Bronchial epithelial cell (primary cell): ENCODE measurements at places on chromosomes 3 and 15.
A peak's percentile ranks its signal among the peaks of the same experiment; 100 is the strongest.

- DNase-seq = no peak
Measured at GRCh38 chr3:144296808-144297207, 325.2 kb downstream of the DIPK2A start.

DNA sequence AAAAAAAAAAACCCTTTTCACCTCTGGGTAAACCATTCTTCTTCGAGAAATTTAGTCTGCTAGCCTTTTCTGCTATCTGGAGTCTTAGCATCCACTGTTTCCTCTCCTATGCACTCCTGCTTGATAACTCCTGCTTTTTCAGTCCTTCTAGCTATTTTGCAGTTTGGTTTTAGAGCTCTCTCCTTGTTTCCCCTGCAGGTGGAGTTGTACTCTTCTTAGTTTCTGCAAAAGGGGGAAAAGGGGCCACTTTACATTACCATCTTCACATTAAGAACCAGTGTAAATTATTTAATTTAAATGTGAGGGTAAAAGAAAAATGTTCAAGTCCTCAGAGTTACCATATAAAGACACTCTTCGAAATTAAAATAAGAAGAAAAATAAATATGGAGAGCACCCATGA lies 23.6 kb upstream of the MYLK start:
- no peak for DNase-seq

- DNase-seq = no peak
Measured at GRCh38 chr3:130488288-130488687, 28.7 kb upstream of the COL6A6 start.

GRCh38 chr3:57112206-57112605 lies 51.7 kb downstream of the SPATA12 start:
- DNase-seq = no peak

- no peak for DNase-seq
Measured at GRCh38 chr15:77034695-77035489, 36.0 kb downstream of the TSPAN3 start.

DNA sequence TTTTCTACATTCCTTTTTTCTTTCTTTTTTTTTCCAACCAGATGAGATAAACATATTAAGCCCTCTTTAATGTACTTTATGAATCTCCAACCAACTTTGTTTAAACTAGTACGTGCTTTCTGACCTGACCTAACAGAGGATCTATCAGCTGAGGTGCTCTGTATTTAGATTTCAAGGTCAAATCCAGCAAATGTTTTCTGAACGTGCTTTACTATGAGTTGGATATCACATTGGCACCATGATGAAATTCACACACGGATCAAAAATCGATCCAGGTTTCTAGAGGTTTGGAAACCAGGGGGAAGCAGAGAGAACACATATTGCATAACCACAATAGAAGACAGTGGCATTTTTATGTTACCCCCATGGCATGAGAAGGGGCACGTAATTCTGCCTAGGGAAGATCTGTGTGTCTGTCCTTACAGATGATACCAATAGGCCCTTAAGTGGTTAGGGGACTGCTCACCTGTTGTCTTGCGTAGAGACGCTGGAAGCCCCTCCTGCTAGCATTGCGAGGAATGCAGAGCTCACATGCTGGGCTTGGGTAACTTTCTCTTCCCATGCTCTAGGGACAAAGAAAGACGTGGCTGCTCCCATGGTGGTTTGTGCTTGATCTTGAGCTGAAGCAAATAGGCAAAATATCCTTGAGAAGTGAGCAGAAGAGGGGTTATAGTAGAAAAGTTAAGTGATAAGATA lies 59.3 kb upstream of the ABHD10 start:
- no peak for DNase-seq

DNA sequence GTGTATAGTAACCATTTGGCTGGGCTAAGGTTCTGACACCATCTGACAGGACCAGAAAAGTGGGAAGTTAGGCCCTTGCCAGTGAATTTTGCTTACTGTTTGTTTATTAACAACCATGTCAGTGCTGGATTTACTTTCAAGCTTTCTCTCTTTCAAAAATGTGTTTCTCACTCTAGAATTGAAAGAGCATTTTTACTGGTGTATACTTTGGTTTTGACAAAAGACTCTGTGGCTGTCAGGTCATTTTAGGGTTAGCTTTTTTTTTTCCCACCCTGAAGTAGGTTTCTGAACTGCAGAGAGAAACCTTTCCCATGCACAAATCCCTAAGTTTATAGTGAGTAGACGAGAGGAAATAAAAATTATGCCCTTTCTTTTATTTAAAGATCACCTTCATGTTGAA lies 230.0 kb upstream of the TBC1D5 start:
- no peak for DNase-seq

DNA sequence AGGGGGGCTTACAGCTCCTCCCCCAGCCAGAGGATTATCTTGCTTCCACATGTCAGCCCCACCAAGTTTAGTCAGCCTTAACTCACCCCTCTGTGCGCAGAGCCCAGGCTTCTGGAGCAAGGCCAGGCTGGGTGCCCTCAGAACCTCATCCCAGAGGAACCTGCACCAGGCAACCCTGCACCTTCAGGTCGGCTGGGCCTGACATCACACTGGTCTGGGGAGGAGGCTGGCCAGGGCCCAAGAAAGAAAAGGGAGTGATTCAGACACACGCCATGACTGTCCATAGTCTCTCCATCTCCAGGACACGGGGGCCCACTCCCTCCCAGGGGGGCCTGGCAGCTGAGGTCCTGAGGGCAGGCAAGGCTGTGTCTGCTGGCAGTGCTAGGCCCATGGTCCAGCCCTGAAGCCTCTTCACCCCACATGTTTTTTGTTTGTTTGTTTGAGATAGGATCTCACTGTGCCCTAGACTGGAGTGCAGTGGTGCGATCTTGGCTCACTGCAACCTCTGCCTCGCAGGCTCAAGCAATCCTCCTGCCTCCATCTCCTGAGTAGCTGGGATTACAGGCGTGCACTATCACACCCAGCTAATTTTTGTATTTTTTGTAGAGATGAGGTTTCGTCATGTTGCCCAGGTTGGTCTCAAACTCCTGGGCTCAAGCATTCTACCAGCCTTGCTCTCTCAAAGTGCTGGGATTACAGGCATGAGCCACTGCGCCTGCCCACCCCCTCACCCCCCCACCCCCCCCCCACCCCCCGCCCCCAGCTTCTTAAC lies 11.1 kb downstream of the TNK2 start:
- DNase-seq = peak; percentile 92

GRCh38 chr15:63553388-63553791 lies 43.8 kb upstream of the FBXL22 start:
- peak; percentile 91 for DNase-seq

GRCh38 chr3:108328821-108329486 lies 32.6 kb downstream of the HHLA2 start:
- DNase-seq = peak; percentile 43

DNA sequence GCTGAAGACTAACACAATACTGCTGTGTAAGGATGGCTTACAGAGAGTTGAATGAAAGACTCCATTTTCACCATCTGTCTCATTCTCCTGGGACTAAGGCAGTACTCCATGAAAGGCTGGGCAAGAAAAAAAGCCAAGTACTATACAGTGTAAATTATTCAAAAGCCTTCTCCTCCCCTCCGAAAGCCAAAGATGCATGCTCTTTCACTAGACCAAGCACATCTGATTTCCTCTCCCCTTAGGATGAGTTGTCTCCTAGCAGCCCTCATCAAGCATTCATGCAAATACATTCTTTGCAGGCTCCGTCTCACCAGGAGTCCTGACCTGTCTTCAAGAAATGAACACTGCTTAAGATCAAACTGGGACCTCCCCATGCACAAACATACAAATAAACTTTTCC lies 133.5 kb upstream of the THBS1 start:
- DNase-seq = no peak

DNA sequence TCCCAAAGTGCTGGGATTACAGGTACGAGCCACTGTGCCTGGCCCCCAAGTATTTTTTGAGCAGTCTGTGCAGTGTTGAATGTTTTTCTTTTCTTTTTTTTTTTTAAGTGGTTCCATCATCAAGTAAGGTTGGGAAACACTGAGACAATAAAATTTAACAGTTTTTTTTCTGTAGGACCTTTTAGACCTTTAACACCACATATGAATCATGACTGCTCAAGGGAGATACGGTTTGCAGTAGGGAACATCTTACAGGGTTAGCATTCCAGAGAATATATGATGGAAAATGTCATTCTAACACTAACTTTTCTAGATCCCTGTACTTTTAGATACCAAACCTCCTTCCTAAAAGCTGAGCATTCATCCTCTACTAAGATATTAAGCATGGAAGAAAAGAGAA lies 41.7 kb downstream of the SNX4 start:
- no peak for DNase-seq

DNA sequence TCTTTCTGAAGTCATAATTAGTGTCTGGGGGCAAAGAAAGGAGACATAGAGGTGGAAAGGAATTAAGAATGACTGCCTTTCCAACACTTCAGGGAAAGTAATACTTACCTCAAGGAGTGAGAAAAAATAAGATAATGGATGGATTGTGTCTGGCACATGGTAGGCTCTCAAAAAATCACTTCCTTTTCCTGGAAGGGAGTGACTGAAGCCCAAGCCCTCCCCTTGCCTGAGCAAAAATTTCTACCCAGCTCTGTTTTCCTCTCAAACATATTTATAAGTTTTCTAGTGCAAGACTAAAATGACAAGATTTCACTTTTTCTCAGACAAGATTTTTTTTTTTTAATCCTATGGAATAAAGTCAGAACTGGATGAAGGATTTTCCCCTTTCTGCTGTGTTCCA lies 145.0 kb downstream of the IGSF11 start:
- no peak for DNase-seq

DNA sequence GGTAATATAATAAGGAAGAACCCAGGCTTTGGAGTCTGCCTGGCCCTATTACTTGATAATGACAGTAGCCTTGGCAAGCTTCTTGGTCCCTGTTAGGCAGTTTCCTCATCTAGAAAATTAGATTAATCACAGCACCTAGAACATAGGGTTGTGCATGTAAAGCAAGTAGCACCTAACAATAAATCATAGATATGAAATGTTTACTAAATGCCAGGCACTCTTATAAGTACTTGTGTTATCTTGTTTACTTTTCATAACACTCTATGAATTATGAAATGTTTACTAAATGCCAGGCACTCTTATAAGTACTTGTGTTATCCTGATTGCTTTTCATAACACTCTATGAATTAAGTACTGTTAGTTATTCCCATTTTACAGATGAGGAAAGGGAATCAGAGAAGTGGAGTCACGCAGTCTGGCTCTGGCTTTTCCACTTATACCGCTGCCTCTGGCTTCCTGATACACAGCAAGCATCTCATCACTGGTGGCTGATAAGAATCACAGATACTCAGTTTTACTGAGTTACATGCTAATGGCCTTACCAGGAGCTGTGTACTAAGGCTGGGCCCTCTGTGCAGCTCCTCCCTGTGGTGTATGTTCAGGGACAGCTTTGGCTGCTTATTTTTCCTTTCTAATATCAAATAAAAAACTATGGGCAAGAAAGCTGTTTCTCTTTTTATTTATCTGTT lies 123.4 kb downstream of the FEZF2 start:
- DNase-seq = no peak

- no peak for DNase-seq
Measured at GRCh38 chr3:112897791-112898190, 51.1 kb upstream of the CD200R1L start.

GRCh38 chr15:45414215-45414885 lies 36.0 kb upstream of the GATM start:
- no peak for DNase-seq

- DNase-seq = no peak
Measured at GRCh38 chr3:36738702-36739101, 25.7 kb downstream of the DCLK3 start.
